Fibroblast of skin of abdomen (primary cell): ENCODE measurements at places on chromosomes 3 and 15.

GRCh38 chr3:125302932-125303331 lies 72.2 kb downstream of the ZNF148 start:
- DNase-seq, result no peak

DNA sequence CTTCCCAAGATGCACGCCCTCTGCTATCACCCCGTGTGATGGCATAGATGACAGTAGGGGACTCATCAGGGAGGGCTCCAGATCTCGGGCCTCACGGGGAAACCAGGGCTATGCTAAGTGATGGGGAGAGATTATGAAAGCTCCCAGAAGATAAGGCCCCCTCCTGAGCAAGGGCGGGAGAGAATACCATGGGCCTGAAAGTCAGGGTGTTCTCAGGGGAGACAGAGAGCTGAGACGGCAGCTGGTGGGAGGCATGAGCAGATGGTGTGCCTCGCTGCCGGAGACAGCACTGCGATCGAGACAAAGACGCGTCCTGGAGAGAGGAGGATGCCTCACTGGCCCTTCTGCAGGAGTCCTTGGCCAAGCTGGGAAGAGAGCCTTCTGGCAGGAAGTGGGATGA lies 106.5 kb upstream of the ADPGK start:
- no peak for DNase-seq

DNA sequence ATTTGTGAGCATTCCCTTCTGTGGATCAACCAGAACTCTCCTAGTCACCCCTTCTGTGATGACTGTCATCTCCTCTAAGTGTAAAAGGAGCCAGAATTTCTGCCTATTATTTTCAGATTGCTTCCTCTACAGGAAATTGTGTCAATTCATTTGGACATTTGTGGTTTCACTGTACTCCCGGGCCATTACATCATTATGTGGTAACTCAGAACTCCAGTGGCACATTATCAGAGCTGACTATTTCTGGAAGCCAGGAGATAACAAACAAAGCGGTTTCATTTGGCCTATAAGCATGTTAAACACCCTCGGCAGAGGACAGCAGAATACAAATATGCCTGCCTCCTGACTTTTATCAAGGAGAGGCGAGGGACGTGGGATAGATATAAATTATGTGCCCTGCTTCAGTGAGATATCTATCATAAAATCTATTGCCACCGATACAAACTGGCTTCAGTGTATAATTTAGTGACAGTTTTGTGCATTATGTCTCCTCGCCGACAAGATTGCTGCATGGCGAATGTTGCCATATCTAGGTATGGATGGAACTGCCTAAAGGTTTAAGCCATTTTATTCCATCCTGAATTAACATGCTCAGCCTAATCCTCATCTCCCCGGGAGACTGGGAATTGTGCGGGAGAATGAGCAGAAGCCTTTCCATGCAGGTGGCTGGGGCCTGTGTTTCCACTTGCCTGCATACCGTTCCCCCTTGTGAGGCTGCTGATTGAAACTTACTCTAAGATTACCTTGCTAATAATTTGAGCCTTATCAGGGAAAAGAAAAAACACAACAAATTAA lies 193.4 kb upstream of the SEMA6D start:
- peak; percentile 50 for DNase-seq

- peak; percentile 73 for DNase-seq
Measured at GRCh38 chr3:20056725-20057611, 16.7 kb downstream of the KAT2B start.

DNA sequence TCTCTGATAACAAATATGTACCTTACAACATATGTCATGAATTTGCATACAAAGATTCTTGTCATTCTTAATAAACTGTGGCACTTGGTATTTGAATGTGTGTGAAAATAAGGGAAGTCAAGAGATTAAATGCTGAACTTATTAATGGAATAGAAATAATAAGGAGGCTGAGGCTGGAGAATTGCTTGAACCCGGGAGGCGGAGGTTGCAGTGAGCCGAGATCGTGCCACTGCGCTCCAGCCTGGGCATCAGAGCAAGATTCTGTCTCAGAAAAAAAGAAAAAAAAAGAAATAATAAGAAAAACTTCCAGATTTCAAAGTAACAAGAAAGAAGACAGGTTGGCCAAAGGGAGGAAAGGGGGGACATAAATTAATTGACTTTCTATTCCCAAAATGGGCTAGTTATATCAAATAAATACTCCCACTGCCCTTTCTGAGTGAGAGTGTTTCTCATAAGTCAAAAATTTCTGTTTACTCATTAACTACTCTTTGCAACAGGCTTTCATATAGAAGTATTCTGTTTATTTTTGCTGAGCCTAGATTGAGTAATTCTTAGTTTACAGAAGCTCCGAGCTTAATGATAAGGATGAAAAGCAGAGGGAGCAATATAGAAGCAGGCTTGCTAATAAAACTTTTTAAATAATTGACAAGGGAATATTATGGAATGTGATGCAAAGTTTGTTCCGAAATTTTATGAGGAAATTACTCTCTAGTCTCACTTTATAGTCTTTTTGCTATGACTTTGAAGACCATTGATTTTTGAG lies 25.6 kb downstream of the KNG1 start:
- no peak for DNase-seq

GRCh38 chr3:177787279-177788041 lies 590.2 kb upstream of the TBL1XR1 start:
- DNase-seq, result no peak

DNA sequence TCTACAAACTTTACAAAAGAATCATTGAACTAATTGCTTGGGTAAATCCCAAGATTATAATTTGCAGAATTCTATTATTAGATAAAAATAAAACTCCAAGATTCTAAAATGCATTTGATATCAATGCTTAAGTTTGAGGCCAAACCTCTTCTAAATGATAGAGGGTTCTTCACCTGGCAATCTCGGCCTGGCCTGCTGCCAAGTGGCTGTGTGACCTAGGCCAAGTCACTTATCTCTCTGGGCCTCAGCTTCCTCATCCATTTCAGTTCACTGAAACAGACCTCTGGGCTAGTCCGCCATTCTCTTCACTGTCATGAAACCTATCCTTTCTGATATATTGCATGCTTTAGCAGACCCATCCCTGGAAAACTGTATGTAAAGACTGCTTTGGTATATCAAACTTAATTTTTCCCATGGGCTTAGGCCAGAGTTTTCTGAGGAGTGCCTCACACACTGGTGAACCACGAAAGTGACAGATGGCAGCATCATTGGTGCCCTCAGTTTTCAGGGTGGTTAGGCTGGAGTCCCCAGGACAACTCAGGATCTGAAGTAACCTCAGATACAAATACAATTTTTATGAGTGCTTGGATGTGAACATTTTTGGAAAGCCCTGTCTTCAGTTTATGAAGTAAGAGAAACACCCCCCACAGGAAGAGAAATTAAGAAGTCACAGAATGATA lies 21.8 kb downstream of the NUDT16 start:
- DNase-seq, result no peak

DNA sequence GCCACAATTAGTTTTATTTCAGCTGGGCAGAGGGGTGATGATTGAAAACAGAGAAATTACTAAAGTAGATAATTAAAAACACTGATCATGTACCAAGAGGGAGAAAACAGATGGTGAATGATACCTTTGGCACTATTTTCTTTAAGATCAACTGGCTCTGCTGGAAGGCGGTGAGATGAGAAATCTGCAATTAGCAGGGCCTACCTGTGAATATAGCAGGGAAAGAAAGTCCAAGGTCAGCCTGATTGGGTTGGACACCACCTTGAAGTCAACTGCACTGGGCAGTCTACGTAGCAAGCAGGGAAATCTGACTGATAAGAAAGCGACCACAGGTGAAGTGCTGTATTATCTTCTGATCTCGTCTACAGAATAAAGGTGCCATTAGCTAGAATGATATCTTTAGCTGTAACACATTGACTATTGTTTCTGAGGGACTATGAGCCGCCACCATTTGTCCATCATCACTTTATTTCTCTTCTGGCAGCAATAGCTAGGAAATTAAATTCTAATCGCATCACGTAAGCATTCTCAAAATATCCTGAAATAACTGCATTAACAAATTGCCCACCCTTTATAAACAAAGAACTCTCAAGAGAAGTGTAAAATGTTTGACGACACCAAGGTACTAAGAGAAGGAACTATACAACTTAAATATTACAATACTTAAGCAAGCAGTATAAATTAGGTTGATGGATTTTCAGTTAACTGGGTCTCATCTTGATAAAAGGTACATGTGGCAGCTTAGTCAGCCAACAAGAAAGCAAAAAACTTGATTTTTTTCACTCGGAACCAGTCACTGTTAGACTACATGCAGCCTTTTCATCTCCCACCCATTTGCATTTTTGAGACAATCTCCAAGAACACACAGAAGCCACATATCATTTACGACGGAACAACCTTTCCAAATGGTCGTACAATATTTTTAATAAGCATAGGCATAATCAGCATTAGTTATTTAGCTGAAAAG lies 1.3 kb downstream of the NEDD4 start:
- DNase-seq, result peak; percentile 5

GRCh38 chr15:85333132-85333831 lies 47.1 kb upstream of the AKAP13 start:
- peak; percentile 92 for DNase-seq

DNA sequence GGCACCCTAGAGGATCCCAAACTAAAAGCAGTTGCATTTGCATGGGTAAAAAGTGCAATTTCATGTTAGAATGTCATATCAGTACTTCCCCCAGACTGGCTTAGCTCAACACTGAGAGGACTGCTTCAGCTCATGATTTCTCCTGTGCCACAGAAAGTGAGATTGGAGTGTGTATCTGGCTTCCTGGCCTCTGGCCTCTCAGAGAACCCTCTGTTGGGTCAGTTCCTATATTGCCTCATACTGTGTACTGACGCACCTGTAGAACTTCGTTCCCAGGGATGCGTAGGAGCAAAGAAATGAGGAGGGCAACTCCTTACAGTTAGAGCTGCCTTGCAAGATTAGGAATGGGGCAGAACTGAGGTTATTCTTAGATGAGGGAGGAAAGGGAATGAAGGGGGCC lies 340.8 kb downstream of the TIGIT start:
- no peak for DNase-seq

- DNase-seq, result no peak
Measured at GRCh38 chr3:152255290-152255689, 13.4 kb upstream of the MBNL1 start.

DNA sequence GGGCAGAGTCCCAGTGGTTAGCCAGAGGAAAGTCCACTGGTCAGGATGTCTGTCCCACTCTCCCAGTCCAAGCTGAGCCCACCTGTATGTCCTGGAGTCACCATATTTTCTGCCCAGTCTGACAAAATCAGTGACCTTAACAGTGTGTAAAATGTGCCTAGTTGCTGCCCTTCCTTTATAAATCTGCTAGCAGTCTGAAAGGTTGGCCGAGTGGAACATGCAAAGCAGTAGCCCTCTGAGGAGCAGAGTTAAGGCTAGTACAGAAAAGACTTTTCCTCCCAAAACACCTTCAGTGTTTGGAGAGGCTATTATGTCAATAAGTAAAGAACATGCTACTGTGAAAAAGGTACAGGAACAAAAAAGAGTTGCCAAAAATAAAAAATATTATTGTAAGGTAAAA lies 15.3 kb downstream of the TTC21A start:
- no peak for DNase-seq

GRCh38 chr3:21785765-21786437 lies 34.9 kb upstream of the ZNF385D start:
- no peak for DNase-seq

GRCh38 chr3:79015854-79016253 lies 751.9 kb downstream of the ROBO1 start:
- DNase-seq, result no peak

- DNase-seq, result no peak
Measured at GRCh38 chr15:67505675-67506572, 15.0 kb upstream of the C15orf61 start.

GRCh38 chr15:88648357-88649214 lies 9.8 kb downstream of the ISG20 start:
- no peak for DNase-seq
